ENCODE measurements at places on chromosomes 2 and 18.
A peak's percentile ranks its signal among the peaks of the same experiment; 100 is the strongest.

- no peak for DNase-seq
Measured at GRCh38 chr2:31524592-31524991, 56.1 kb downstream of the SRD5A2 start.

GRCh38 chr2:106840818-106841217, 45.1 kb downstream of the ST6GAL2 start:
- no peak for DNase-seq

DNA sequence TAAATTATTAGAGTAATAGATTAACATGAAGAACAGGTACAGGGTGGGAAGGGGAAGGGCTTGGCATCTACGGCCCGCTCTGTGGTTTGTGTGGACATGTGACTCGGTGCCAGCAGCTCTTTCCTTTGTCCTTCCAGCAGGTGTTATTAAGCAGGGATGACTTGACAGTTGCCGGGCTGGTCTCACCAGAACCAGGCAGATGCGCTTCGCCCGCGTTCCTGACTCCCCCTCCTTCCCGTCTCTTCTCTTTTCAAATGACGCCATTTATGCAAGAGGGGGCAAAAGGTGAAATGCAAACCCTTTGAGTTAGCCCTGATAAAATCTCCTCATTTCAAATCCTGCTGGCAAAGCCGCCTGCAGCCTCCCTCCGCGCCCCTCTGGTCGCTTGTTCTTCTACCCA, 38.9 kb upstream of the MGAT4A start:
- no peak for DNase-seq

DNA sequence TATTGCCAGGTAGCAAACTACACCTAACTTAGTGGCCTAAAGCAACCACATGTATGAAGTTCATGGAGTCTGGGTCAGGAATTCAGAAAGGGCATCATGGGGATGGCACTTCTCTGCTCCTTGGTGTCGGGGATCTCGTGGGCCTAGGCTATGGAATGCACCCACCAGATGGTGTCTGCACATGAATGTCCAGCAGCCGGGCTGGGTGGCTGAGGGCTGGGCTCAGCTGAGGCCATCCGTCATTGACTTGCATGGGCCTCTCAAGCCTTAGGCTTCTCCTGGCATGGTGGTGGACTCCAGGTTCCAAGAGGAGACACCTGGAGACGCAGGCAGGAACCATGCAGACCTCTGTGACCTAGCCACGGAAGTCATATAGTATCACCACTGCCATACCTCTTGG, 26.0 kb upstream of the RPL31 start:
- no peak for DNase-seq

DNA sequence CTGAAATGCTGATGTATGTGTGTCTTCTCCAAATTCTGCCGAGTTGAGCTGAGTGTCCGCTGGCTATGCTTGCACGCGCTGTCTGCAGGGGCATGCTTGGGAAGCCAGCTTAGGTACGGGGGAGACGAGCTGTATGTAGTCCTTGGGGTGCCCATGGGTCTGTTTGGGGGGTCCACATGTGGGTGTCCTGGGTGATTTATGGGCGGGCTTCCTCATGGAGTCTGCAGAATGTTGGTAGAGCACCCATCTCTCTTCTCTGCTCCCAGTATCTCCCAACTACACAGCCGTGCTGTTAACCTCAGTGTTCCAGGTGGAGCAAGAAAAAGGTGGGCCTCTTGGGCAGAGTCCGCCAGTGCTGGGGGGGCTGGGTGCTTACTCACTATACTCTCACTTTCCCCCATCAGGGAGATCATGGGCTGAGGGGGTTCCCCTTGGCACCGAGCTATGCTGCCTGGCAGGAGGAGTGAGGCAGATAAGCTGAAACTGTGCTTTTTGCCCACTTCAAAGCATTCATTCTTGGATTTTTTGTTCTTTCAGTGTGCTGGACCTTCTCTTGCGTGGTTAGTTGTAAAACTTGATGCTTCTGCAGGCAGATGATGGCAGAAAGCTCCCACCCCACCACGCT, 128.2 kb upstream of the ALKAL2 start:
- DNase-seq, result no peak

GRCh38 chr2:97699765-97700444, 13.5 kb upstream of the ZAP70 start:
- peak; percentile 19 for DNase-seq
